ENCODE measurements at places on chromosomes 3 and 15. TPM values are rescaled to one million over a fixed set of nuclear protein-coding genes. Genes with fewer than 3 reads are reported as not detected.

DNA sequence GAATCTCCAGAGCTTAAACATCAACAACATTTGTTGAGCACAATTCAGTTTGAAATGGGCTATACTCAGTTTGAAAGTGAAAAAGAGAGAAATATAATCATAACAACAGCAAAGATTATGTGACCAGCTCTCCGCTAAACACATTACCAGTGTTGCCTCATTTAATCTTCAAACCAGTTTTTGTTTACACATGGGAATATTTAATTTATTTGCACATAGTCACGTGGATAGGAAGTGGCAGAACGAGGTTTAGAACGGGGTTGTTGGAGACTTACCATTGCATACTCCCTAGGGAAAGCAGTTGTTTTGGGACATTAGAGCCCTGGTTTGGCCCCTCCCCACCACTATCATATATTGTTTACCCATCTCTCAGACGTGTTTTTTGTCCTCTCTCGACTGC lies 77.2 kb downstream of the IL1RAP start:
- no peak for DNase-seq
- peaks cover 4% of the 10 kb centered on the region for H3K27me3 ChIP-seq
- H3K4me3 ChIP-seq = no peak overlapping the region
- H3K36me3 ChIP-seq = no peaks in the 10 kb centered on the region
- H3K4me1 ChIP-seq = peaks cover 4% of the 10 kb centered on the region

DNA sequence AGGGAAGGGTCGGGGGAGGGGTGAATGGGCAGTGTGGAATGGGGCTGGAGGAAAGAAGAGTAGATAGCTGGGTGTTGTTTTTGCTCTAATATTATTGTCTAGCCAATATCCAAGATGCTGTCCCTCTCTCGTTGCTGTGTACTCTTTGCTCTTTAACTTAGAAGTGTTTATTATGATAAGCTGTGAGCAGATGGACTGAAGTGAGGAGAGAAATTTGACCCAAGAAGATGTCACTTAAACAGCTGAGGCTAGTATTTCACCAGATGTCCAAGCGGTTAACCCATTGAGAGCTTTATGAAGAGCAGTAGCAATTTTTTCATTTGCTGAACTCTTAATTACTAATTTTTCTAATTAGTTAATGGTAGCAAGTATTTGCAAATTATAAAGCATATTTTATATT lies 212.2 kb upstream of the TP63 start:
- H3K27me3 ChIP-seq = no peaks in the 10 kb centered on the region
- no peak for DNase-seq
- no peak overlapping the region for H3K27ac ChIP-seq
- no peaks in the 10 kb centered on the region for H3K36me3 ChIP-seq

GRCh38 chr15:70066447-70066846 lies 31.3 kb downstream of the TLE3 start:
- peaks cover 88% of the 10 kb centered on the region for H3K36me3 ChIP-seq
- H3K4me3 ChIP-seq = no peak overlapping the region
- H3K27ac ChIP-seq = no peak overlapping the region
- no peak for DNase-seq

DNA sequence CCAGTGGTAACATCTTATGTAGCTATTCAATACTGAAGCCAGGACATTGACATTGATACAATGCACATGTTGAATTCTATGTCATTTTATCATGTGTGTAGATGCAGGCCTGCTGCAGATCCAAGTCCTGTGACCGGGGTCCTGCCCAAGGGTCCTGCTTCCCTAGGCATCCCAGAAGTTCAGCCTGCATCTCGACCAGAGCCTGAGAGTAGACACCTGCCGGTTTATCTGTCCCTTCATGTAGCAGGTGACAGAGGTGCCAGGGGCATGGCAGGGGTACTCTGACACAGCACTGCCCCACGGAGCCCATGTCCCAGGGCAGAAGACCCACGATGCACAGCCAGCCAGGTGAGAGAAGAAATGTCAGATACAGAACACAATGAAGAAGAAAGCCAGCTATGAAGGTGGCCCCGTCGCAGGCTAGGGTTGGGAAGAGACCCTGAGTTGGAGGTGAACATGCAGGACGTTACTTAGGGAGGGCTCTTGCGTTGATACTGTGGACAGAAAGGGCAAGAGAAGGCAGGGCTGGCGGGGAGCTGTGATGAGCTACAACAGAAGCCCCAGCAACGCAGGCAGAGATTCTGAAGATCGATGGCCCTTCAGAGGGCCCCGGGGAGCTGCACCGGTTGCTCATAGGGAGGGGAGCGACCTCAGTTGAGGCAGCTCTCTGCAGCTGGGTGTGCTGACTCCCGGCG lies 51.0 kb downstream of the TPRA1 start:
- no peak overlapping the region for H3K27ac ChIP-seq
- H3K36me3 ChIP-seq = no peaks in the 10 kb centered on the region
- no peak for DNase-seq
- no peak overlapping the region for H3K4me3 ChIP-seq
- H3K4me1 ChIP-seq = no peaks in the 10 kb centered on the region
- no peaks in the 10 kb centered on the region for H3K27me3 ChIP-seq

GRCh38 chr3:129017484-129017899 lies 16.4 kb downstream of the EFCC1 start:
- H3K27ac ChIP-seq = peak overlapping the region; percentile 75
- DNase-seq = no peak
- peaks cover 26% of the 10 kb centered on the region for H3K4me1 ChIP-seq
- no peaks in the 10 kb centered on the region for H3K36me3 ChIP-seq
- H3K4me3 ChIP-seq = no peak overlapping the region
- H3K27me3 ChIP-seq = no peaks in the 10 kb centered on the region

SCN11A gene
- 0.07 TPM for total RNA-seq

PCSK6 gene
- total RNA-seq = 3.0 TPM
